ENCODE measurements at places on chromosomes 5 and 9.
A peak's percentile ranks its signal among the peaks of the same experiment; 100 is the strongest.

DNA sequence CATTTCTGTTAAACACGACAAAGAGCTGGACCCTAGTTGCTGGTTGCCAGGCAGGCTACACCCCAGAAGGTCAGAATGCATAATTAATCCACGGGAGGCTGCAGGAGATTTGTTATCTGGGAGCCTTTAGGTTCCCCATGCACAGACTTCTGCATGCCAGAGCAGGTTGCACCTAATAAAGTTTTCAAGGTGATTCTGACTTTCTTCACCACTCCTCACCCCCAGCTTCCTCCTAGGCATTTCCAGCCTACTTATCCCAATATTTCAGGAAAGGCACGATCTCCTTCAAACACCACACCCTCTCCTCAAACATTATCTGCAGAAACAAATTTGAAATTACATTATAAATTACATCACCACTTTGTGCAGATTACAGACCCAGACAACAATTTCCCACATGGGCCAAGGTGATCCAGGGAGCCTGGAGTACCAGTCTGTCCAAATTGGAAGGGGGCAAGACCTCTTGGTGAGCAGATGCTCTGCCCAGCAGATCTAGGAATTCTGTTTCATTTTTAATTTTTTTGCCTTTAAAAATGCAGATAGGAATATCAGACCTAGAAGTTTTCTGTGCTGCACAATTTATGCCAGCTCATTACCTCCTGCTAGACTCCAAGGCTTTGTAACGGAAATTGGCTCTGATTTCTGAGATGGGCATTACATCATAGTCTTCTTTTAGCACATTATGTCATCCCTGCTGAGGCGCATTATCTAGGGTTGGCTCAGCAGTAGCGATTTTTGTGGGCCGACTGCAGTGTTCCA lies 363.4 kb upstream of the SLC30A5 start:
- H3K36me3 ChIP-seq: no peaks in the 10 kb centered on the region
- no peak overlapping the region for H3K27ac ChIP-seq
- H3K27me3 ChIP-seq: no peaks in the 10 kb centered on the region
- no peak overlapping the region for H3K4me3 ChIP-seq
- H3K4me1 ChIP-seq: peaks cover 2% of the 10 kb centered on the region
- no peak for DNase-seq

DNA sequence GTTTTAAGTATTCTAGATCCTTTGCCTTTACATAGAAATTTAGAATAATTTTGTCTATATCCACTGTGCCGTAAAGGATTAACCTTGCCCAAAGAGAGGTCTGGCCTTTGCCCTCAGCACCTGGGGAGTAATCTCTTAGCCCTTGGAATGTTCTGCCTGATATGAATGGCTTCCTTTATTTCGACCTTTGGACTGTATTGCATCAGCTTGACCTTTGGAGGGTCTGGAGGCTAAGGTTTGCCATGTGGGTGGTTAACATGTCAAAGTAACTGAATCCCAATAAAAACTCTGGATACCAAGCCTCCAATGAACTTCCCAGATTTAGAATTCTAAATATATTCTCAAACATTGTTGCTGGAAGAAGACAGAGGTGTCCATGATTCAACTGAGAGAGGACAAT lies 54.7 kb downstream of the NR2F1 start:
- H3K27ac ChIP-seq: peak overlapping the region; percentile 12
- peaks cover 2% of the 10 kb centered on the region for H3K36me3 ChIP-seq
- no peaks in the 10 kb centered on the region for H3K27me3 ChIP-seq

DNA sequence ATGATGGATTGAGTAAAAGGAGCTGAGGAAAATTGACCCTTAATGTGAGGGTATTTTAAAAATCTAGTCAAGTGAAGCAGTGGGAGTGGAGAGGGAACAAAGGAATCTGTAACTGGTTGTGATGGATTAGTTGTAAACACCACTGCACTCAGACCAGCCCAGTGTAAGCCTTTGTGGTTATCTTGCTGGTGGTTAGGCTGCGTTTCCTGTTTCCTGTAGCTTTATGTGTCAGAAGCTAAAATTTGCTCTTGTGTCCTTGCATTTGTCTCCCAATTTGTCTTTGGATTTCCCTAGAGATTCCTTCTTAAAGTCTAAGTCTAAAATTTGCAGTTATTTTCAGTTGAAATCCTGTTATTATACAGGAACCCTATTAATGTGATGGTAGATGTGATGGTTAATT lies 6.3 kb downstream of the IFNA21 start:
- DNase-seq: peak; percentile 11
- H3K36me3 ChIP-seq: no peaks in the 10 kb centered on the region
- no peak overlapping the region for H3K27ac ChIP-seq
- H3K4me1 ChIP-seq: peaks cover 28% of the 10 kb centered on the region
- H3K27me3 ChIP-seq: no peaks in the 10 kb centered on the region

GRCh38 chr9:1604942-1605560 lies 410.1 kb upstream of the SMARCA2 start:
- H3K27ac ChIP-seq: no peak overlapping the region
- H3K4me3 ChIP-seq: no peak overlapping the region
- H3K27me3 ChIP-seq: peaks cover 7% of the 10 kb centered on the region
- no peak for DNase-seq
- no peaks in the 10 kb centered on the region for H3K4me1 ChIP-seq

- no peak overlapping the region for H3K27ac ChIP-seq
- DNase-seq: no peak
- H3K27me3 ChIP-seq: no peaks in the 10 kb centered on the region
- peaks cover 61% of the 10 kb centered on the region for H3K4me1 ChIP-seq
Measured at GRCh38 chr5:151204051-151204450, 19.8 kb downstream of the CCDC69 start.

DNA sequence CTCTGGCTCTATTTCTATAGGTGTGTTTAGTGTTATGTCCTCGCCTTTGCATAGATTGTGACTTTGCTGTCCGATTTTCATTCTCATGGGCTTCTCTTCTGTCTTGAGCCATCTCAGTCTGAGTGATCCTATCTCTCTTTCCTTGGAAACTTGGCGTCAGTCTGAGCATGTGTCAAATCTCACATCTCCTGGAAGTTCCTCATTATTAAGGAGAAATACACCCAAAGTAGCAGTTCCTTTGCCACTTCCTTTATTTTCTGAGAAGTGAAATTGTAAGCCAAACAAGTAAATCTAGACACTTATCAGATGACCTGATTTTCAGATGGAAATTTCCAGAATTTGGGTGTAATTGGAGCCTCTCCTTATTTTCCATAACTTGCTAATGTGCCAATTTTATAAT lies 126.9 kb upstream of the ANKH start:
- H3K4me1 ChIP-seq: peaks cover 13% of the 10 kb centered on the region
- DNase-seq: no peak
- H3K27ac ChIP-seq: no peak overlapping the region
- peaks cover 4% of the 10 kb centered on the region for H3K27me3 ChIP-seq

DNA sequence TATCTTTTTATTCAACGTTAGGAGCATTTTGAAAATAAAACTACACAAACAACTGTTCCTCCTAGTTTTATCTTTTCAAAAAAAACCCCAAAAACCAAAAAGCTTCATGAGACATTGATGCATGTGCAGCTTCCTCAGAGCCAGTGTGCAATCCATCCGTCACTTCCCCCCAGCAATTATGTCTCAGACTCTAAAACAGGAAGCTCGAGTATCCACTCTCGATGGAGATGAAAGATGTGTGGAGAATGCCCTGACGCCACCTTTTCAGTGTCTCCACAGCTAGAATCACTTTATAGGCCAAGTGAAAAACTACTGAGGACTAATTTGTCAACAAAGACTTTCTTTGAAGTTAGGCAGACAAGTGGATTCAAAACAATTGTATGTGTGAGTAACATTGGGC lies 408.9 kb upstream of the SMARCA2 start:
- no peak overlapping the region for H3K4me3 ChIP-seq
- no peak overlapping the region for H3K27ac ChIP-seq
- H3K27me3 ChIP-seq: peaks cover 12% of the 10 kb centered on the region
- H3K4me1 ChIP-seq: no peaks in the 10 kb centered on the region

DNA sequence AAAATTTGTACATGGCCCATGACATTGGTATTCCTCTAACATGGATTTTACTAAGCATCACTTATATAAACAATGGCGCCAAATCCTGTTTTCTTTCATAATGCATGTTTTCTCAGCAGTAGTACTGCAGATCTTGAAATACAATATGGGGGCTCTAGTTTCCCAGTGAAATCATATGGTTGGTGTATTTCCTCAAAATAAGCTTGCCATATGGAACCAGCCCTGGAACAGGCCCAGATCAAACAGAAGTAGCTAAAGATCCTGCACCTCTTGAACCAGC lies 163.9 kb downstream of the ZNF608 start:
- no peaks in the 10 kb centered on the region for H3K36me3 ChIP-seq
- H3K4me3 ChIP-seq: no peak overlapping the region
- H3K27me3 ChIP-seq: peaks cover 3% of the 10 kb centered on the region
- no peak overlapping the region for H3K27ac ChIP-seq

GRCh38 chr9:127313042-127313560 lies 48.5 kb downstream of the GARNL3 start:
- no peaks in the 10 kb centered on the region for H3K36me3 ChIP-seq
- peaks cover 8% of the 10 kb centered on the region for H3K27me3 ChIP-seq
- H3K27ac ChIP-seq: no peak overlapping the region
- H3K4me3 ChIP-seq: no peak overlapping the region

DNA sequence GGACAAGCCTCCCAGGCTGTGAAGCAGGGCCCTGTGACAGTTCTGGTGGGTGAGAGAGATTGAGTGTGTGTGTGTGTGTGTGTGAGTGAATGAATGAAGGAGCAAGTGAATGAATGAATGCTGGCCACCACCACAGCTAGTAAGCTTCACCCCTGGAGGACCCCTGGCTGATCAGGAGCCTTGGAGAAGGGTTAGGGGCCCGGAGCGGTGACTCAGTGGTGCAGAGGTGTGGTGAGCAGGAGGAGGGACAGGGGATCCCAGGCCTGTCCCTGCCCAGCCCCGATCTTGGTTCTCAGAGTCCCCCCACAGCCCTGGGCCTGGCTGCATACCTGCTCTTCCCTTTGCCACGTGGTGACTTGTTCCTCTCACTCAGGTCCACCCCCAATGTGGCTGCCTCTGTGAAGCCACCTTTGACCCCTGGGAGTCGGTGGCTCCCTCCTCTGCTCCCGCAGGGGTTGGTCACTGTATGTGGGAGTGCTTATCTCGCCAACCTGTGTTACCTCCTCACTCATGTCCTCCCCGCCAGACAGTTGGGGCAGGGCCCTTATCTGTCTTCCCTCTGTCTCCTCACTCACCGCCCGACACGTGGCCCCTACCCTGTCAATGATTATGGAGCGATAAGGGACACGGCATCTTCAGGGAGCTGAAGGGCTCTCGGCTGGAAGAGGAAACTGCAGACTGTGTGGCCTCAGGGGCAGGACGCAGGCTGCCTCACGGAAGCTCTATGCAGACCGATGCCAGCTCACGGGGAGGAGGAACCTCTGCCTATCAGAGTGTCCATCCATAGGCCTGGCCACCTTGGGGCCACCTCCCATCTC lies 99.9 kb upstream of the PITX1 start:
- H3K4me3 ChIP-seq: no peak overlapping the region
- H3K27ac ChIP-seq: no peak overlapping the region
- H3K27me3 ChIP-seq: peaks cover 3% of the 10 kb centered on the region
- H3K4me1 ChIP-seq: no peaks in the 10 kb centered on the region
- H3K36me3 ChIP-seq: no peaks in the 10 kb centered on the region
- no peak for DNase-seq

DNA sequence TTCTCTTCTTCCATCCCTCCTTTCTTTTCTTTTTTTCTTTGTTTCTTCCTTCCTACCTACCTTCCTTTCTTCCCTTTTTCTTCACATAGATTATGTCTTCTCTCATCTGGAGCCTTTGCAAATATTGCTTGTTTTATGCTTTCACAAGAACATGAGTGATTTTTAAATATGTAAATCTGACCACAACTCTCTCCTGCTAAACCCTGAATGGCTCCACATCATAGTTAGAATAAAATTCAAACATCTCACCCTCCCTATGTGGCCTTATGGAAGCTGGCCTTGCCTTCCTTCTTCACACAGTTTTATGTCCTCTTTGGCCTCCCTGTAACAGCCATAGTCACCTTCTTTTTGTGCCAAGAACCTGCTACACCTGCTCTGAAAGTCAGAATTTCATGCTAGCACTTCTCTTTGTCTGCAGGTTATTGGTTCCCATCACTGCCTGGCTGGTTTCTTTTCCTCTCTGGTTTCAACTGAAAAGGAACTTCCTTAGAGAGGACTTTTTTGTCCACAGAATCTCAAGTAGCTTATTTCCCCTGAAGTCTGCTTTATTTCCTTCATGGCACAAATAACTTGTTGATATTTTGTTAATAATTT lies 114.3 kb upstream of the TNC start:
- H3K36me3 ChIP-seq: no peaks in the 10 kb centered on the region
- peaks cover 7% of the 10 kb centered on the region for H3K27me3 ChIP-seq
- no peak for DNase-seq

DNA sequence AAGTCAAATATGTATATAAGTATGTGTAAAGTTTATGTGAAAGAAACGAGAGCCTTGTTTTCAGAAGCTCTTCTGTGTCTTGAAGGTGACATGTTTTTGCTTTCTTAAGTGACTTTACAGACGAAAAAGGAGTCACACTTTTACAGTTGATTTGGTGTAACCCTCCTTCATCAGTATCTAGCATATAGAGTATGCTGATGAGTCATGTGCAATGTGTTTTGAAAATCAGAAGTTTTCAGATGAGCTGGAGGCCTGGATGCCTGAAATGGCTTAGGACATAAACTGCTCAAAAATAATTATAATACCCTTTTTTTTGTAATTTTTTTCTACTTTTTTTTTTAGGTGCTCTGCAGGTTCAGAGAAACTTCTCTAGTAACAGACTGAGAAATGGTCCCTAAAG lies 209.5 kb downstream of the CD180 start:
- H3K27ac ChIP-seq: no peak overlapping the region
- DNase-seq: no peak
- H3K27me3 ChIP-seq: no peaks in the 10 kb centered on the region
- H3K4me1 ChIP-seq: peaks cover 5% of the 10 kb centered on the region
- no peaks in the 10 kb centered on the region for H3K36me3 ChIP-seq
- no peak overlapping the region for H3K4me3 ChIP-seq

- H3K4me1 ChIP-seq: no peaks in the 10 kb centered on the region
- H3K27me3 ChIP-seq: peaks cover 24% of the 10 kb centered on the region
- H3K27ac ChIP-seq: no peak overlapping the region
- peak; percentile 18 for DNase-seq
- no peak overlapping the region for H3K4me3 ChIP-seq
Measured at GRCh38 chr9:76810377-76810957, 46.2 kb downstream of the PCA3 start.

All from activated naive CD8-positive, alpha-beta T cell treated with anti-CD3 and anti-CD28 coated beads, Interleukin-2, amount 50 U/mL, for 24 hours (primary cell).